NCI-H345 (cell line): ENCODE measurements at places on chromosomes 5 and 9.

- no peak for DNase-seq
Measured at GRCh38 chr5:123701511-123702200, 189.7 kb downstream of the CSNK1G3 start.

GRCh38 chr5:79973511-79973910 lies 17.6 kb downstream of the MTX3 start:
- no peak for DNase-seq

GRCh38 chr5:39578887-39579497 lies 154.2 kb upstream of the DAB2 start:
- DNase-seq, result peak; percentile 1

- no peak for DNase-seq
Measured at GRCh38 chr5:106964132-106964531, 706.6 kb downstream of the EFNA5 start.

DNA sequence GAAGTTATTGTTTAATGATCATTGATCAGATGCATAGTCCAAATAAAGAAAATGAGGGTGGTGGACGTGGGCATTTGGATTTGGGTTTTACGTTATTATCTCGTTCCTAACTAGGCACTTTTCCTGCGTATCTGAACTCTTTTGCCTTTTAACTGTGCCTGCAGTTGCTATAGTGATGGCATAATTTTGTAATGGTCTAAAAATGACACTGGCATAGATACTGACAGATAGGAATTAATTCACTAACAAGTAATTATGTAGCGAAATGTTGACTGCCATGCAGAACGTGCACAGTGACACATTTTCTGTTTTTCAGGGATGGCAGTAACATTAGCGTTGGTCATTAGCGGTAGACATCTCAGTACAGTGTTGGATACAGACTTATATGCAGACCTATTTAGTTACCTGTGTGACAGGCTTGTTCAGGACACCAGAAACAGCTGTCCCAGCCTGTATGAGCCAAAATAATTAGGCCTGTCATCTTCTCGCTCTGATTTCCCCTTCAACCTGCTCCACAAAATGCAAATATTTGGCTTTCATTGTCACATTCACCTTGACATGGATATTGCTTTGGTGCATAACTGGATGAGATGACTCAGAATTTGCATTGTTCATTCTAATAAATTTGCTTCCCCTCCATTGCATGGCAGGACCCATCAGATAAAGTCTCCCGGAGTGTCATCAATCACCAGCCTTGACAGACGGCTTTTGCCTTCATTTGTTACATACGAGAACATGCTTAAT lies 413.3 kb upstream of the IRX1 start:
- no peak for DNase-seq

DNA sequence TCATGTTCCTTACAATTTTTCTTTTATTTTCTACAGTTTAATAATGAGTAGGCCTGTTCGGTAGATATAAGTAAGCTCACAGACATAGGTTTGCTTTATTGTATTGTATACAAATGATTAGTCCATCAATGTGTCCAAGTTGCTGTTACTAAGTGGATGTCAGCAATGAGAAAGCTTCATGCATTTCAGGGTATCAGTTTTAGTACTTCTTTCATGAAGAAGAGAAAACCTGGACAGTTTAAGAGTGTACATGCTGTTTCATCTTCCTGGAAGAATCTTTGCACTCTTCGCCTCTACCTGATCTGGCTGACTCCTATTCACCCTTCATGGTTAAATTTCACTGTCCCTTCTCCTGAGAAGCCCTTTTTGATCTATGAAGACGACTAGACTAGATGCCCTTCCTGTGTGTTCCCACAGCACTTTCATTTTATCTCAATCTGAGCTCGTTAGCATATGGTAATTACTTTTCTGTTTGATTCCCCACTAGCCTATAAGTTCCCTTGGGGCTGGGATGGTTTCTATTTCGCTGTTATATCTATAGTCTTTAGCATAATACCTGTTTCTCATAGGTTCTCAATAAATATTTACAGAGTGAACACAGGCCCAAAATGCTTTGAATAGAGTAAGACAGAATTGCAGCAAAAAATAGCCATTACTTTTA lies 70.7 kb downstream of the CETN3 start:
- DNase-seq, result no peak

DNA sequence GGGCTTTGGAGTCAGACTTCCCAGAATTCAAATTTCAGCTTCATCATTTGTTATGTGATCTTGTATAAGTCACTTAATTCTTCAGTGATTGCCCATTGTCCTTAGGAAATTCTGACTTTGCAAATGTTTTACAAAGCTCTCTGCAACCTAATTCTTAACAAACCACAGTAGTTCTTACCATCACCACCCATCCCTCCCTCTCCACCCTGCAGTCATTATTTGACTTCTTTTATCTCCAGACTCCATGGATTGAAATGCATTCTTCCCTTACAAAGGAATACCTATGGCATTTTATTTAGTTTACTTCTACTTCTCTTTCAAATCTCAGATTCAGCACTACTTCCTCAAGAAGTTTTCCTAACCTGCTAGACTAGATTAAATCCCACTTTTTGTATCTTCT lies 23.1 kb downstream of the SHLD3 start:
- DNase-seq, result no peak

DNA sequence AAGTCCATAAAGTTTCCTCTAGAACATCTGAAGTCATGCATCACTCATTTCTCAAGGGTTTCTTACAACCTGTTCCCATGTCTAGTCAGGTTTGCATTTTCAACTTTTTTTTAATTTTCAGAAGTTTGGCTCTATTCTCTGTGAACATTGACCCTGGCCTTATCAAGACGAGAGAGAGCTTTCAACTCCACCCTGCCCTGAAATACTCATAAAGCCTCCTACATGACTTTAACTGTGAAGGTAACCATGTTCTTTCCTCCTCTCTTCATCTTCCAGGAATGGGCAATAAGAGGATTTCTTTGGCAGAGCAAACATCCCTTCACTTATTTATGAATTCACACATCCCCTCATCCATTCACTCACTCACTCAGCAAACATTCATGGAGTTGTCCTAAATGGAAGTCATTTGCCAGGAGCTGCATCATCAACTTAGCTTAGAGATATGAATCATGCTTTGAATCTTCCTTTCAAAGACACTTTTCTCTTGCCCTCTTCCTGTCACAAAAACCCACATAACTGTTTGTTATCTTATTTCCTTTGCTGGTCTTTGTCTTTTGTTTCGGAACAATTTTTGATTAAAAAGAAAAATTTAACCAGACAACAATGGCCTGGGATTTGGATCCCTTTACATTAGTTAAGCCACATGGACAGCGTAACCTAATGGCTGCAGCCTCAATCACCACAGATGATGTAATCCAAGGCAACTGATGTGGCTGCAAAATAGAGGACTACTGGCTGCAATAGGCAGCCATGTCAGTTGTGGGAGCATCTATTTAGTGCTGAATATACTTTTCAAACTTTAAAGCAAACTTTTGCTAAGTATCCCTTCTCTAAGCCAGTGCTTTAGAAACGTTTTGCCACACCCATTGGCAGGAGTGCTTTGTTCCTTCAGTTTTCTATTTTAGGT lies 43.0 kb upstream of the GNAQ start:
- no peak for DNase-seq

DNA sequence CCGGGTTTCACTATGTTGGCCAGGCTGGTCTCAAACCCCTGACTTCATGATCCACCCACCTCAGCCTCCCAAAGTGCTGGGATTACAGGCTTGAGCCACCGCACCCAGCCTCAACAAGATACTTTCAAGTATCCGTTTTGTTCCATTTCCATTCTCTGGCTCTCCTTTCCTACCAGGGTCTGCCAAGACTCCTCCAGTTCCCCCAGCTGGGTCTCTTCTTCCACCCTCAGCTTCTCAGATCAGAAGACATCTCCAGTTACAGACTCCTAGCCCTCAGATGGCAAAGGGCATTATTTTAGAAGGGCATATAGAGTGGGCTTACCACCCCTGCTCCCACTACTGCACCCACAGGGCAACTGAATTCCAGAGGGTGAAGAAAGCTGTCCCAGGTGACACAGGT lies 1.5 kb upstream of the PDGFRB start:
- no peak for DNase-seq

- DNase-seq, result no peak
Measured at GRCh38 chr9:78118742-78119473, 87.3 kb upstream of the GNAQ start.

- no peak for DNase-seq
Measured at GRCh38 chr9:73916016-73916673, 581.0 kb upstream of the RORB start.

DNA sequence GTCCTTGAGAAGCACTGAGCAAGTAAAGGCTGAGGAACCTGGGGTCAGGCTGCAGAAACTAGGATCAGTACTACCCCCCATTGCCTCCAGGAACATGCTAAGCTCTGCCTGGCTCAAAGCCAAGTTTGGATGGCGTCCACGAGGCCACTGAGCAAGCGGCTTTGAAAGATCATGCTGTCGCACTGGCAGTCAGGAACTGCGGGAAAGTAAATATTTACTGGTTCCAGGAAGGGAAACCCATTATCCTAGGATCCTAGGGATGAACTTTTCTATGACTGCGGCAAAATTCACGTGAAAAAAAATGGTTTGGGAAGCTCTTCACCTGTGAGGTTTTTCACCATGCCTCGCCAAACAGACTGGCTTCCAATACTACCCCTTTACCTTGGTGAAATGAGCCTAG lies 75.3 kb upstream of the PJA2 start:
- peak; percentile 93 for DNase-seq

GRCh38 chr9:20664501-20664900 lies 19.6 kb upstream of the FOCAD start:
- no peak for DNase-seq
